ENCODE measurements at places on chromosomes 3 and 15. TPM values are rescaled to one million over a fixed set of nuclear protein-coding genes. Genes with fewer than 3 reads are reported as not detected.

Gene ADIPOQ
- polyA plus RNA-seq, result 1.4 TPM

Gene MRPL47
- polyA plus RNA-seq, result 46.4 TPM

Gene PPP1R2
- polyA plus RNA-seq, result 21.4 TPM

Gene TNFSF10
- polyA plus RNA-seq, result 18.4 TPM

Gene NUP210
- polyA plus RNA-seq, result 0.92 TPM

Gene RPL22L1
- polyA plus RNA-seq, result 162 TPM

Gene ZPLD1
- not detected for polyA plus RNA-seq

Gene SLC27A2
- polyA plus RNA-seq, result 0.61 TPM

Gene PEAK1
- 1.7 TPM for polyA plus RNA-seq

Gene XCR1
- 0.03 TPM for polyA plus RNA-seq

Gene SHC4
- 0.25 TPM for polyA plus RNA-seq

Gene C3orf70
- 2.4 TPM for polyA plus RNA-seq

Gene TMCO5A
- polyA plus RNA-seq, result not detected

Gene VIPR1
- 2.2 TPM for polyA plus RNA-seq

Gene ENTPD3
- polyA plus RNA-seq, result 0.93 TPM

Gene HCLS1
- 24.6 TPM for polyA plus RNA-seq

Gene ITIH3
- polyA plus RNA-seq, result 14.4 TPM

Gene TICRR
- polyA plus RNA-seq, result 2.8 TPM

Gene LMOD3
- polyA plus RNA-seq, result 0.18 TPM

Gene STAC
- not detected for polyA plus RNA-seq

Gene GOLGA8T
- polyA plus RNA-seq, result not detected
